Stimulated activated CD4-positive, alpha-beta T cell treated with anti-CD3 and anti-CD28 coated beads, Interleukin-15, amount 100 ng/mL, for 1 hour (primary cell): ENCODE measurements at places on chromosomes 6 and 20.
A peak's percentile ranks its signal among the peaks of the same experiment; 100 is the strongest.

GRCh38 chr6:74117113-74117512 is 421.1 kb downstream of the CD109 start:
- no peak for DNase-seq

GRCh38 chr6:109118337-109118736 is 23.0 kb downstream of the CEP57L1 start:
- no peak for DNase-seq

- no peak for DNase-seq
Observed at GRCh38 chr6:105482921-105483320, 80.0 kb upstream of the PREP start.

- no peak for DNase-seq
Observed at GRCh38 chr20:58993332-58994248, 12.5 kb downstream of the NELFCD start.

- DNase-seq = no peak
Observed at GRCh38 chr6:63964366-63964765, 328.8 kb downstream of the PHF3 start.

DNA sequence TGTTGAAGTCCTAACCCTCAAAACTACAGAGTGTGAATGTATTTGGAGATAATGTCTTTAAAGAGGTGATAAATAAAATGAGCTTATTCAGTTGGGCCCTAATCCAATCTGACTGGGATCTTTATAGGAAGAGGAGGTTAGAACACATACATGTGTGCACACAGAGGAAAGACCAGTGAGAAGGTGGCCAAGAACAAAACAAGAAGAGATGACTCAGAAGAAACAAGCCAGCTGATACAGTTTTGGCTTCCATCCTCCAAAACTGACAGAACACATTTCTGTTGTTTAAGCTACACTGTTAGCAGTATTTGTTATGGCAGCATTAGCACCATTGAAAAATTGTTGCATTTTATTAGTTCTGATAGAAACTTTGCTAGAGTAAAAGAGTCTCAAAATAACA is 609.3 kb upstream of the IMPG1 start:
- DNase-seq = no peak

DNA sequence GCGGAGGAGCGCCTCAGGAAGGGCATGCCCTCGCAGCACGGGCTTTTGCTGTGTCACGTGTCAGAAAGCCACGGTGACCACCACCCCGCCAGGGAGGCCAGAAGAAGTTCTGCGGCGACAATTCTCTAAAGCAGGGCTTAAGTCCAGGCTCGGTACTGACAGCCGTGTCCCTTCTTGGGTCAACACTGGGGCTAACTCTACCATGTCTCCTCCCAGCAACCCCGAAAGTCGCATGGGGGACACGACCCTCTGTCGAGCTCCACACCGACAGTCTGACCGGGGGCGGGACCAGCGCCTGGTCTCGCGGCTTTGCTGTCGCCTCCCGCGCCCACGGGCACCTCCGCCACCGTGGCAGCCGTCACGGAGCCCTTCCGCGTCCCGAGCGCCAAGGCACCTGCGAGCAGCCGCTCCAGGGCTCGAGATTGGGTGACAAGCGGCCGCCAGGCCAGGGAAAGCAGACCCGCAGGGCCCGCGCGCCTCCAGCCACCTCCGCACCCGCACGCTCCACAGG is 534 bp downstream of the NANP start:
- peak; percentile 3 for DNase-seq

DNA sequence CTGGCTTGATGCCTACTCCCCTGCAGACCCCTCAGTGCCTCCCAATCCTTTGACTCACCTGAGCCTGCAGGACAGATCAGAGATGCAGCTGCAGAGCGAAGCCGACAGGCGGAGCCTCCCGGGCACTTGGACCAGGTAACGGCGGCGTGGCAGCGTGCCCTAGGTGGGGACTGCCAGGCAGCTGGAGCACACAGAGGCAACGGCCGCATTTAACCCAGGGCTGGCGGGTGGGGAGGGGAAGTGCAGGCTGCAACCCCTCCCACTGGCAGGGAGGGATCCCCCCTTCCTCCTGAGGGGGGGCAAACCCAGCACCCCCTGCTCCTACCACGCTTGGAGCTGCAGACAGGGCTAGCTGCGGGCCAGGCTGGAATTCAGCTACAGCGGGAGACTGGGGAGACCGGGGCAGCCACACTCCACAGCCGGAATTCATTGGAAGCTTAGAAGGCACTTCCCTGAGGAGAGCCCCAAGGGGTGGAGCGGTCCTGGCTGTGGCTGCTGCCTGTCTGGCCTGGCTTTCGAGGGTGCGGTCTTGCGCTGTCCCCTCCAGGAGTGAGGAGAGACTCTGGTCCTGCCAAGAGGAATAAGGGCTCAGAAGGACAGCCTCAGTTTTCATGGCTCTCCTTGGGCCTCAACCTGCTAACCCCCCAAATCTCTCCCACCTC is at the start of gene MATN4:
Gene MATN4 (minus strand): TSS at position 183 of the 662 bp plus-strand sequence. CDS start 2,717 bp downstream, outside the sequence.
- DNase-seq = no peak

DNA sequence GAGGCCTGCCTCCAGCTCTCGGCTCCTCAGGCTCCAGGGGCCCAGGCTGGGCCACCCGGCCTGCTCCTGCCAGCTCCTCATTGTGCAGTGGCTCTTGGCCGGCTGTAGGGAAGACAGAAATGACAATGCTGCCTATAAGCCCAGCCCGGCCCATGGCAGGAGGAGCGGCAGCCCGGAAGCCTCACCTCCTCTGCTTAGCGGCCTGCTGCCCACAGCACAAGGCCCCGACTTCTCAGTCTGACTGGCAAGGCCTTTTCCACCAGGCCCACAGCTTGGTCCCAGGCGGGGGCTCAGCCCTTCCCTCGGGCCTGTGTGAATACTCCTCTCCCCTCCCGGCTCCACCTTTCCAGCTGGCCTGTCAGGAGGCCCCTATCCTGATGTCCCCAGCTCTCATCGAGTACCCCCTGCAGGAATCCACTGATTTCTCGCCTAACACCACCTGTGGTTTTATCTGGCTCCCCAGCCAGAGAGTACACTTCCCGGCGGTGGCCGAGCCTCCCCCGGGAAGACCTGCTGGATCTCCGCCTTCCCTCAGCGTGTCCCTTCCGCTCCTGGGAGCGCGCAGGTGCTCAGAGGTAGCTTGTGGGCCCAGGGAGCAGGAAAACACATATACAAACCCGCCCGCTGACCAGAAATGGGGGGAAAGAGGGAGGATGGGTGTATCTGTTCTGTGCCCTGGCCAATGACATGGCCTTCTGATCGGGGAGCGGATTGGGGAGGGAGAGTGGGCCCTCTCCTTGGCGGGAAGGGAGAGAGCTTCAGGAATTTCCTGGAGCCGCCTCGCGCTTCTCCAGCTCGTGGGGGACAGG is 963 bp downstream of the DDRGK1 start:
- DNase-seq = no peak

GRCh38 chr6:138577151-138577915 is 78.0 kb upstream of the NHSL1 start:
- no peak for DNase-seq

GRCh38 chr6:134619789-134620188 is 301.9 kb upstream of the SGK1 start:
- no peak for DNase-seq

- DNase-seq = no peak
Observed at GRCh38 chr6:11779329-11780096, 910 bp upstream of the ADTRP start.
